Stimulated activated CD4-positive, alpha-beta T cell treated with anti-CD3 and anti-CD28 coated beads, TNF-alpha, amount 100 ng/mL, for 1 hour (primary cell): ENCODE measurements at places on chromosomes 2 and 18.

DNA sequence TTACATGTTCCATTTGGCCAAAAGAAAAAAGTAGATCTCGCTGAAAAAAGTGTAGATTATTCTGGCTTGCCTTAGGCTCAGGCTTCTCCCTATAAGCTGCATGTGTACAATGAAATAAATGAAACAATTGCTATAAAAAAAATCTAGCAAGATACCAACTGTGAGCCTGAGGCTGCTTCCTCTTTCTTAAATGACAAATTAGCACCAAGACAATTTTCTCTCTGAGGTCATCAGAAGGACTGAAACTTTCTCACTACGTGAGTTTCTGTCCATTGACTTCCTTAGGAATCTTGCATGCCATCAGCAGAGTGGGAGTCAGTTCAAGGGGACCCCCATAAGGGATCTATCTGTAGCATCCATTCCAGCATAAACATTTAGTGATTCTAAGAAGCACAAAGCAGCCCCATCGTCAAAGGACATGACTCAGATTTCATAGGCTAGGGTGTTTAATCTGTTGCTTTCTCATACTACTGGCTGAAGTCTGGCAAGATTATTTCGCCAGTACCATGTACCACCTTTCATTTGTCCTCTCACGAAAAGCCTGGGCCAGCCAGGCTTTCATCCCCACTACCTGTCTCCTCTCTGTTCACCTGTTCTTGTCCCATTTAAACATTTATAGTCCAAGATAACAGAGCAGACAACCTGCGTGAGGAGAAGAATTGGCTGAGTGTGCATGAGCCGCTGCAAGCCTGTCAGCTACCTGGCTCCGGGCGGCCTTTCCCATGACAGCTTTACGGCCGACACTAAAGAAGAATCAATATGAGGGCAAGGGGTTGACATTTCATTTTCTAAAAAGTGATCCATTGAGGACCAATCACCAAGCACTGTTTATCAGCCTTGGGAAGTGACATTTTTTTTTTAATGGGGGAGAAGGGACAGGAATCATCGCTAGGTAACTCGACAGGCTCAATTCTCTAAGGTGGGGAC lies 120.0 kb downstream of the EPHA4 start:
- no peak for DNase-seq

DNA sequence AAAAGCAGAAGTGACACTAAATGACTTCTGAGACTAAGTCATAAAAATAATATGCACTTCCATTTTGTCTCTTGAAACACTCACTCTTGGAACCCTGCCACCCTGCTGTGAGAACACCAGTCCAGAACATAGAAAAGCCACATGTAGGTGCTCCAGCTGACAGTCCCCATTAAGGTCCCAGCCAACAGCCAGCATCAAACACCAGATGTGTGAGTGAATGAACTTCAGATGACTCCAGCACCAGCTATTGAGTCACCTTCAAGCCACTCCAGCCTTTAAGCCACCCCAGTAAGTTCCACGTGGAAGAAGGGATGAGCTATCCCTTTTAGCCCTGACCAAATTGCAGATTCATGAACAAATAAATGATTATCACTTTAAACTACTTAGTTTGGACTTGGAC lies 31.5 kb upstream of the LGALSL start:
- DNase-seq, result no peak

GRCh38 chr2:158312981-158313380 lies 143.6 kb downstream of the CCDC148 start:
- DNase-seq, result no peak

DNA sequence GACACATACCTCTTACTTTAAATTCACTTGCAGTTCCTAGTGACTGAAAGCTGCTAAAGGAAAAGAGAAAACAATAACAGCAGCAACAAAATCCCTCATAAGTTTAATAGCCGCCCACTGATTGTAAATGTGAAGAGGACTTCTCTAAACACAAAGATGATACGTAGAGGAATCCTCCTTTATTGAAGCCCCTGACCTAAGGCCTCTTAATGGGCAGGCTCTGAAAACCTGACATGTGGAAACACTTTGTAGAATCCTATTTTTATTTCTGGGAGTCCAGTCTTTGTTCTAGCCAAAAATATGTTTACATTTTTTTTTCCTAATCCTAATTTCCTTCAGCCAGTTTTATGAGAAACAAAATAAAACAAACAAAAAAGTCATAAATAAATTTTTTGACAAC lies 1277.7 kb upstream of the CELF4 start:
- no peak for DNase-seq

DNA sequence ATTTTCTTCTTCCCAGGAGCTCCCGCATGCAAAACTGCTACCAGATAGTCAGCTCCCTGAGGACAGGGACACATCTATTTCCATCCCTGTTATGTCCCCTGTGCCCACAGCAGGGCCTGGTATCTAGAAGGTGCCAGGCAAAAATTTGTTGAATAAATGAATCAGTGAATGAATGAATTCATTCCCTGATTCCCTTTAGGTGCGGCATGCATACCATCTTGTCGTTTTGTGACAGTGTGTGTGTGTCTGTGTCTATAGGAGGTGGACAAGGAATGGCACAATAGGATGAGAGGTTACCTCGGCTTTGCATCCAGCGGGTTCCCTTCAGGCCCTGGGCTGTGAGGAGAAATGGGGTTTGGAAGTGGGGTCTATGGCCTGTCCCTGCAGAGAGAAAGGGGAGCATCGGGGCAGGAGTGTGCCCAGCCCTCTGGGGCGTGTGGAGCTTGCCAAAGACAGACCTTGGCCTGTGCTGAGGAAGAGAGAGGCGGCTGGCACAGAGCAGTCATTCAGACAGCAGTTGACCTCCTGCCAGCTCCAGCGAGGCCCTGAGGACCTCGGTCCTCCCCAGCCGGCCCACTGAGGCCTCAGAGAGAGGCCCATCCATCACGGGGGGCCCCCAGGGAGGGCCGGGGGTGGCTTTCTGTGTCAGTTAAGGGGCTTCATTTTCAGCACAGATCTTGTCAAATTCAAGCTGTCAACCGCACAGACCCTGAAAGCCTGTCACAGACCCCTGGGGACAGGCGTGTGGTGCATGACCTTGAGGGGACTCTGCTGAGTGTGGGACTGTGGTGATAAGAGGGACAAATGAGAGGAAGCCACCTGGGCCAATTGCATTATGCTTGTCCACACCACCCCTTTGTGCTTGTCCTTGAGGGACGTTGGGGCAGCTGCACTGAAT lies 125.9 kb upstream of the CXCR4 start:
- DNase-seq, result no peak

- DNase-seq, result no peak
Measured at GRCh38 chr2:180481998-180482397, 474.9 kb upstream of the CWC22 start.

- DNase-seq, result no peak
Measured at GRCh38 chr2:113112441-113112840, 15.0 kb upstream of the IL1RN start.

- DNase-seq, result no peak
Measured at GRCh38 chr2:201847481-201847880, 41.1 kb downstream of the CDK15 start.

DNA sequence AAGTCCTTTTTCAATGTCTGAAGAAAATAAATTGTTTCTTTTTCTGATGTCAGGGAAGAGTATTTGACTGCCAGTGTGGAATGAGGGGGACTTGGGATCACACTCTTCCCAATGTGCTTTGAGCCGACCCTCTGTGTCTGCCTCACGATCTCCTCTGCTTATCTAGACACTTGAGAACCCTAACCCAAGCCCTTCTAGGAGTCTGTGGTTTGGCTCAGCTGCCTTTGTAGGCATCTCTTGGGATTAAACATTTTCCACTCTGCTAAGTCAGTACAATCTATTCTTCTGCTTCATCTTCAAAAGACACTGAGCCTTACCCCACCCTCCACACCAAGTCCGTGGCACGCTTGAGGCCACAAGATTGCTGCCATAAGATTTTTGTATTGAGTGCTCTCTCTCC lies 19.4 kb downstream of the FAM110C start:
- DNase-seq, result no peak

DNA sequence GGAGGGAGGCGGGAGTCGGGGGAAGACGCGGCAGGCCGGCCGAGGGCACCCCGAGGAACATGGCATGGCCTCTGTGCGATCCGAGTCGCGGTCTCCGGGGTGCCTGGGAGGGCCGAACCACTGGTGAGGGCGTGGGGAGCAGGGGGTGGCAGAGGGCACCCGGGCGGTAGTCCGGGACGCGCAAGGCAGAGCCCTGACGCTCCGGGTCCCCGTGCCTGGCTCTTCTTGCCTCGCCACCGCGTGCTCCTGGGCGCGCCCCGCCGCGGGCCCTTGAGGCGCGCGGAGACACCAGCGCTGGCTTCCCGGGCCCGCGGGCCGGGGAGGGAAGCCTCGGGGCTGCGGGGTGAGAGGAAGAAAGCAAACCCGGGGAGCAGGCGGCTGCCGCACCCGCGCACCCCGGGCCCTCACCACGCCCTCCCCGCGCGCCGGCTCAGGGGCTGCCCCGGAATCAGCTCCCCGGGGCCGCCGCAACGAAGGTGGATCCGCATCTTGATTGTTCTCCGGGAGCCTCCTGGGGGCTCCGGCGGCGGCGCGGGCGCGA lies 4.3 kb downstream of the SOX11 start:
- DNase-seq, result no peak

DNA sequence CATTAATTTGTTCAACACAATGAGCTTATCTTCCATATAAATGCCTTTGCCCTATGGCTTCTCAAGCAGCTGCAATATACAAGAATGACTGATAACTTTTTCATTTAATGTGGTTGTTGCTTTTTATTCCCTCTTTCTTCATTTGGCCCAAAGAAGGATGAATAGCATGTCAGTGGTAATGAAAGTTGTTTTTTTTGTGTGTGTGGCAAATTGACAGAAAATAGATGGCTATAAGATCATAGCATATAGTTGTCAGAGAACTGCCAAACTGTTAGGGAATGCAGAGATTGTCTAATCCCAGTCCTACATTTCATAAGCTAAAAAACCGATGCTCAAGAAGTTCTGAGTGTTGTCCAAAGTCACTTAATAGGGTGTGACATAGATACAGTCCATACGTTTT lies 244.3 kb downstream of the ACTR3 start:
- DNase-seq, result no peak

GRCh38 chr2:110865188-110865587 lies 132.8 kb downstream of the ACOXL start:
- no peak for DNase-seq

- no peak for DNase-seq
Measured at GRCh38 chr18:6605115-6605869, 124.2 kb upstream of the ARHGAP28 start.

DNA sequence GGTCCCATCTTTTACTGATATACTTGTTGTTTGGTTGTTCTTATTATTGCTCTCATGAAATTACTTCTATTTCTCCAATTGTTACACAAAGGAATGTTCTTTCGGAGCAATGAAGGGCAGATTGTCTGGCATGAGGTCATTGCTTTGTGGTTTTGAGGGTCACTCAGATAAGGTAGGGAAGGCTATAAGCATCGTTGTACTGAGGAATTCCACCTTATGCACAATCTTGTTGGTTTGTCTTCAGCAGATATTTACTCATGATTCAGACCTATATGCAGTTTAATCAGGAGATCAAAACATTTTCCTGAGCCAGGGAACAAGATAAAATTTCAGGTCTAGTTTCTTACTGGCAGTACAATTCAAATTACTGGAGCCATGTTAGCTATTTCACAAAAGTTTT lies 163.0 kb upstream of the SPHKAP start:
- DNase-seq, result no peak

GRCh38 chr18:21391074-21391673 lies 149.1 kb downstream of the GREB1L start:
- DNase-seq, result no peak

DNA sequence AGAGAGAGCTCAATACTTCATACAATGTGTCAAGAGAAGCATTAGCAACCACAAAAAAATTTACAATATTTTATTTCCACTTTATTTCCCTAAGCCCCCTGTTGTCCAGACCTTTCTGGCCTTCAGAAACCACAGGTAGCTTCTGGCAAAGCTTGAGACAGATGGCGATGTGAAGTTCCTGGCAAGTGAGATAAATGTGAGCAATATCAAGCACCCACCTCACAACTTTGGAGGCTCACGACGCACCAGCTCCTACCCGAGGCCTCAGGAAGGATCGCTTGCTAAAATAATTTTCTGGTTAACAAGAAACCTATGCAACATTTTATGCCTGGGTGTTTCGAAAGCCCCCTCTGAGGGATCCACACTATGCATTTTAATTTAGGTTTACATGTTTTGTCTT lies 158.1 kb upstream of the CHAC2 start:
- no peak for DNase-seq

DNA sequence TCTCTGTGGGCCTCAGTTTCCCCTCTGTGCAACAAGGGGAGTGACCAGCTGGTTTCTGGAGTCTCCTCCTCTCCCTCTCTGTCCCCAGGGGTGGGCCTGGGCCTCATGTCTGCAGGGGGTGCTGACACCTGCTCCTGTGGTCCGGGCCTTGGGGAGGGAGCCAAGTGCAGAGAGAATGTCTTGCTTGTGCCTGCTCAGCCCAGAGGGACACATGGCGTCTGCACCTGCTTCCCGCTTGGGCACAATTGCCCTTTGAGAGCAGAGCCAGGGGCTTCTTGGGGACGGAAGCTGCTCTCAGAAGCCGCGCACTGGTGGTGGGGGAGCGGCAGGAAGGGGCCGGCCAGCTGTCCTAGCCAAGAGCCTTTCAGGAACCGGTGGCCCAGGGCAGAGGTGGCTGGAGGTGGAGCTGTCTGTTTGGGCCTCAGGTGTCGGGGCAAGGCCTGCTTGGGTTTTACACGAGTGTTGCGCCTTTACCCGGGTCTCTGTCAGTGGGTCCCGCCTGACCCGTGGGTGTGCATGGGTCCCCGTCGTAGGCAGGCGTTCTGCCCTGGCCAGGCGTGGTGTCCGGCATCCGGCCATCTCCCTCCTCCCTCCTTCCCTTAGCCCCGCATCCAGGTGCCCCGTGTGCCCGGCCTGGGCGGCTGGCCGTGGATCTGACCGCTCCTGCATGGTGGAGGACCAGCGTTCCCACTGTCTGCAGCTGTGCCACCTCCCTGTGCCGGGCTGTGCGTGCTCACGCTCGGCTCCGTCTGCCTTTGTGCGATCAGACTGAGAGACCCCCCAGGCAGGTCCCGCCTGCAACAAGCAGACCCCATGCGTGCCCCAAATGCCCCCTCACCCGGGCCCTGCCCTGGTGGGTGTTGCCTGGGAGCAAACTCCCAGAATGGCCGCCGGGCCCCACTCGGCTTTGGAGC lies 4.0 kb downstream of the NEU4 start:
- DNase-seq, result no peak

- DNase-seq, result no peak
Measured at GRCh38 chr2:229861431-229861830, 60.4 kb downstream of the TRIP12 start.

GRCh38 chr18:32435631-32436500 lies 34.8 kb downstream of the GAREM1 start:
- no peak for DNase-seq

DNA sequence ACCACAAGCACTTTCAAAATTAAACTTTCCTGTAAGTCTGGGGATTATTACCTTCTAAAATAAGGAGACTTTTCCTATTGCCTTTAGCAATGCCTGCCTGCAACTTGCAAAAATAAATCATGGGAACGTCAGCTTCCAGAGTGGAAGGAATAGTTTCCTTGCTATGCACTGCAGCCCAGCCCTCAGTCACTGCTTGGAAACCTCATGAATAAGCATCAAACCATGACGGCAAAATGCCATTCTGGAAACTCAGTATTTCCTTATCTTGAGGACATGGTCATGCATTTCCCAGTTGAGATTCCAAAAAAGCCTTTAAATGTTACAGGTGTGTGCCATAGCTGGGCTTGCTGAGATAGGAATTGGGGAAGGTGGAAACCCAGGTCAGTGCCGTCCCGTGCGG lies 84.2 kb upstream of the OTOS start:
- no peak for DNase-seq
